Activated CD8-positive, alpha-beta T cell treated with anti-CD3 and anti-CD28 coated beads, Interleukin-2, amount 10 ng/mL, durations not matched to agents 7 days and 5 days (primary cell): ENCODE measurements at places on chromosomes 5 and 9.

- no peak overlapping the region for H3K27ac ChIP-seq
- H3K36me3 ChIP-seq: no peaks in the 10 kb centered on the region
- no peak for DNase-seq
- no peaks in the 10 kb centered on the region for H3K4me1 ChIP-seq
- no peaks in the 10 kb centered on the region for H3K27me3 ChIP-seq
Observed at GRCh38 chr5:24864244-24864643, 219.5 kb upstream of the CDH10 start.

DNA sequence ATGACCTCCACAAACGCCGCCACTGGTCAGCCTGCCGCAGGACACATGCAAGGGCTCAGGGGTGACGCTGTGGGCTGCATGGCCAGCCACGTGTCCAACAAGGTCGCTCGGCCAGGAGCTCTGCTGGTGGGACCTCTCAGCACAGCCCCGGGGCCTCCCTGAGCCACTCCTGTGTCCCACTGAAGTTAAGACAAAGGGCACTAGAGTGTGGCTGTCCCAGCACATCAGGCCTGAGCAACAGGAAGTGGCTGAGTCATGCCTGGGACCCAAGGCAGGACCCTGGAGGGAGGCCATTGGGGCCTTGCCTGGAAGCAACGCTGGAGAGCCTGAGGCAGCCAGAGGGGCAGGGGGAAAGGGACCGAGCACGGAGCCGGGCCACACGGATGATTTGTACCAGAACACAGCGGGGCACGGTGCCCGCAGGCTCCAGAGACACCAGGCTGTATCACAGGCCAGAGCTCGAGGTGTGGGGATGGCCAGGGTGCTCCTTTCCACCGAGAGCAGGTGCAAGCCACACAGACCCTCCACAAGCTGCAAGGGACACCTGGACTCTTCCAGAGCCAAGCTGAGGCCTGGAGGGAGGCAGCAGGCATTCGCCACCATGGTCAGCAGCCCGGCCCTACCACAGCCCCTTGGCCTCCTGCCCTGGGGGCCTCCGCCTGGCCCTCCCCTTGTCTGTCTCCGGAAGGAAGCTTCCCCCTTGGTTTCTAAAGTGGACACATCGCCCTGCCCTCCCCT lies 6.5 kb upstream of the TMEM210 start:
- no peak for DNase-seq
- peaks cover 2% of the 10 kb centered on the region for H3K27me3 ChIP-seq
- no peak overlapping the region for H3K27ac ChIP-seq
- H3K4me1 ChIP-seq: no peaks in the 10 kb centered on the region
- peaks cover 9% of the 10 kb centered on the region for H3K36me3 ChIP-seq

DNA sequence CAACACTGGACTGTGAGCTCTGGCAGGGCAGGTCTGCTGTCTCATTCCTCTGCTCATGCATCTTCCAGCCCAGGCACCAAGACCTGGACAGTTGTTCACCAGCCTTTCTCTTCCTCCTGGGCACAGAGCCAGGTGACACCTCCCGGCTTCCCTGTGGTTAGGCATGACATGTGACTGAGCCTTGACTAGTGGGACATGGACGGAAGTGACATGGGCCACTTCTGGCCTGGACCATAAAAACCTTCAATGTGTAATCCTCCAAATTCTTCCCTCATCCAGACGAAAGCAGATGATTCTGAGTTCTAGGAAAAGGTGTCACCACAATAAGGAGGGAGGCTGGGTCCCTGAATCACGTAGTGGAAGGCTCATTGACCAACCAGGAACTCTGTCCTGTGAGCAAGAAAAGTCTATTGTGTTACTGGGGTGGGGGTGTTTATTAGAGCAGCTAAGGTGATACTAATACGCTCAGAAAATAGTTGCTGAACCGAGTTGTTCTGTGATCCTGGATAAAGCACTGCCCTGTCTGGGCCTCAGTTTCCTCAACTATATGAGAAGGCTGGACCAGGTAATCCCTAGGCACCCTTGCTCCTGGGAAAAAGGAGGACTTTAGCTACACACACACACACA lies 26.6 kb upstream of the CRB2 start:
- H3K36me3 ChIP-seq: no peaks in the 10 kb centered on the region
- no peak for DNase-seq
- H3K4me3 ChIP-seq: no peak overlapping the region
- H3K27me3 ChIP-seq: no peaks in the 10 kb centered on the region

DNA sequence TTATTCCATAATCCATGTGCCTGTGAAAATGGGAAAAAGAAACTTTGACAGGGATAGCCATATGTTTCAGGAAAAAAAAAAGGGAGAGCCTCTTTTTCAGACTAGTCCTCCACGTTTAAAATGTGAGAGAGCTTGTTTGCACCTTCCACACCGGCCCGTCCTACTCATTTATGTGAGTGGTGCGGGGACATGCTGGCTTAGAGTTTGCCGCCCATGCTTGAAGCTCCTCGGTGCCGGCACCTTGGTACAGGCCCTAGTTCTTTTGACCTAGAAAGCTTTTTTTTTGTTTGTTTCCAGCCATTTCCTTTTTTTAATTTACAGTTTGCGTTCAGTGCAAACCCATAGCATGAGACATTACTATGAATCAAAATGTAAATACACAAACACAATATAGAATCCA lies 27.8 kb downstream of the PSAT1 start:
- peaks cover 8% of the 10 kb centered on the region for H3K4me1 ChIP-seq
- H3K27ac ChIP-seq: no peak overlapping the region
- H3K4me3 ChIP-seq: no peak overlapping the region

- no peak for DNase-seq
- H3K36me3 ChIP-seq: peaks cover 58% of the 10 kb centered on the region
- no peak overlapping the region for H3K4me3 ChIP-seq
- H3K27ac ChIP-seq: no peak overlapping the region
- no peaks in the 10 kb centered on the region for H3K27me3 ChIP-seq
Observed at GRCh38 chr5:112876362-112876761, 15.3 kb downstream of the SRP19 start.

DNA sequence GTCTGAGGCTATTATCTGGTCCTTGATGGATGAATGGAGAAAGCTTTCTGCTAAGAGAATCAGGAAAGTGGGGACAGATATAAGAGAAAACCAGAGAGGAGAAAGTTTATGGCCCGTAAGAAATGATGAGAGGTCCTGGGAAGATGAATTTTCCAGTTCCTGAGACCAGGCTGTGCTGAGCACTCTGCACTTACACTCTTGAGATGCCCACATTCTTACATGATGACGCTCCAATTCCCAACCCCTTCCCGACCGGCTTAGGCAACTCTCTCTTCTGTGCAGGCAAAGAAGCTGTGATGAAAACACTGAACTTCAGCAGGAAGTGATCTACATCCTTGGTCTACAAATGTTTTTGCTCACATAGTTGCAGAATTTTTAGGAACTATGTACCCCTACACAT lies 417.0 kb downstream of the ARHGEF28 start:
- H3K27me3 ChIP-seq: peaks cover 7% of the 10 kb centered on the region
- DNase-seq: no peak
- no peak overlapping the region for H3K4me3 ChIP-seq
- no peak overlapping the region for H3K27ac ChIP-seq

GRCh38 chr9:132546148-132547051 lies 36.0 kb upstream of the BARHL1 start:
- DNase-seq: no peak
- H3K4me3 ChIP-seq: no peak overlapping the region
- no peak overlapping the region for H3K27ac ChIP-seq
- H3K4me1 ChIP-seq: peaks cover 3% of the 10 kb centered on the region
- no peaks in the 10 kb centered on the region for H3K36me3 ChIP-seq
